ENCODE measurements at places on chromosomes 5 and 9.

- no peak for DNase-seq
Observed at GRCh38 chr9:14273696-14274121, 40.2 kb downstream of the NFIB start.

DNA sequence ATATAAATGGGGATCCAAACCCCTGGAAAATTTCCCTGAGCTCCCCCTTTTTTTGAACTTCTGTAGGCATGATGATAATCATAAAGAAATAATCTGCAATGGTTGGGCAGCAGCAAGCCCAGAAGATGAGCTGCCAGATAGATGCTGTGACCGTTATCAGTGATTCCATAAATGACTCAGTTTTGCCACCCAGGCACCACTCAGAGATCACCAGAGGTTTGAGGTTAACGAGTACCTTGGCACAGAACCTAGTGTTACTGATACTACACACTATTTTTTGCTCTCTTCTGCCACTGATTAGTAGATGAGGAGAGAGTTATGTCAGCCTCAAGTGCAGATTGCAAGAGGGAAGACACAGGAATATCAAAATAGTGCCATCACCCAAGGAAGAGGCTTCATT, 199.3 kb upstream of the PTGER4 start:
- no peak for DNase-seq

- DNase-seq: peak; percentile 67
Observed at GRCh38 chr9:120481846-120482245, 98.1 kb downstream of the CDK5RAP2 start.

GRCh38 chr9:19171271-19171670, 44.0 kb upstream of the PLIN2 start:
- no peak for DNase-seq

DNA sequence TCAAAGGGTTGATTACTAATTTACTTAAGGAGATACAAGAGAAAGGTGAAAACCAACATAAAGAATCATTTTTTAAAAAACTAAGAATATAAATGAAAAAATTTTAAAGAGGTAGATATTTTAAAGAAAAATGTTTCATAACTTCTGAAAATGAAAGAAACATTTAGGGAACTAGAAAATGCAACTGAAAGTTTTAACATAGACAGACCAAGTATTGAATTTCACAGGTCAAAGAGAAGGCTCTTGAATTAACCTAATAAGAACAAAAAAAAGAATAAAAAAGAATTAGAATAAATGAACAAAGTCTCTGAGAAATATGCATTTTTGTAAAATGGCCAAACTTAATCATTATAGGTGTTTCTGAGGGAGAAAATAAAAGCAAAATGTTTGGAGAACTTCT, 16.1 kb upstream of the FAM174A start:
- no peak for DNase-seq

GRCh38 chr5:69493396-69494133, 975 bp downstream of the OCLN start:
- peak; percentile 18 for DNase-seq

- no peak for DNase-seq
Observed at GRCh38 chr5:150254774-150255173, 34.8 kb downstream of the CAMK2A start.

DNA sequence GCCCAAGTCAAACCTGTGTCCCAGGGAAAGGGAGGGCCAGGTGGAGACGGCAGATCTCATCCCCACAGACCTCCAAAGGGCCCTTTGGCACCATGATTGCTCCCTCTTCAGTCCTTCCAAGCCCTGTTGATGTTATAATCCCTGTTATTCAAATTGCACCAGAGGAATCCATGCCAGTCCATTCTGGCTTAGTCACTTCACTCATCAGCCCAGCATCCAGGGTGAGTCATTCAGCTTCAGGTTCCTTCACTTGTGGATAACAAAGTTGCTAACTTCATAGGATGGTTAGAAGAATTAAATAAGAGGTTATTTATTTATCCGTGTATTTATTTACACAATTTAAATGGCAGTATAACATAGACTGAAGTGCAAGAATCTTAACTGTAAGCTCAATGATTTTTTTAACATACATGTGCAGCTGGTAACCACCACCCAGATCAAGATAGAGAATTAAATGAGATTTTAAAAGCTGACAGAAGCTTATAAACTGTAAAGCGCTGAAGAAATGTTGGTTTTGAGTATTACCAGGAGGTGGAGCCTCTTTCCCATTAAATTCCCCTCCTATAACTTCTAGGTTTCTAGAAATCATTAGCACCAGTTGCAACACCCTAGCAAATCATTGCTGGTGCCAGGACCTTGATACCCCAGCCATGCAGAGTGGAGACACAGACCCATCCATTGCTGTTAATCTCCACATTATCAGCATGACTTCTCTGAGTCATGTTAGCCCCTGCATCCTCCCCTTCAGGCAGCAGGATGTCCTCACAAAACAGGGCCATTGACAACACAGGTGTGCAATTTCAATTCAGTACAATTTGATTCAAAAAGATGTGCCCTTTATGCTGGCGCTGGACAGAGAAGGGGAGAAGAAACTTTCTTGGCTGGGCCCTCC, 77.4 kb downstream of the SEC61B start:
- no peak for DNase-seq

- DNase-seq: no peak
Observed at GRCh38 chr5:140295414-140295813, 7.5 kb downstream of the PFDN1 start.

GRCh38 chr5:89534331-89534730, 651.3 kb upstream of the MEF2C start:
- DNase-seq: no peak

- peak; percentile 53 for DNase-seq
Observed at GRCh38 chr5:134905246-134905996, 490 bp downstream of the PCBD2 start.

- peak; percentile 75 for DNase-seq
Observed at GRCh38 chr9:131237931-131238401, 38.3 kb downstream of the FAM78A start.

DNA sequence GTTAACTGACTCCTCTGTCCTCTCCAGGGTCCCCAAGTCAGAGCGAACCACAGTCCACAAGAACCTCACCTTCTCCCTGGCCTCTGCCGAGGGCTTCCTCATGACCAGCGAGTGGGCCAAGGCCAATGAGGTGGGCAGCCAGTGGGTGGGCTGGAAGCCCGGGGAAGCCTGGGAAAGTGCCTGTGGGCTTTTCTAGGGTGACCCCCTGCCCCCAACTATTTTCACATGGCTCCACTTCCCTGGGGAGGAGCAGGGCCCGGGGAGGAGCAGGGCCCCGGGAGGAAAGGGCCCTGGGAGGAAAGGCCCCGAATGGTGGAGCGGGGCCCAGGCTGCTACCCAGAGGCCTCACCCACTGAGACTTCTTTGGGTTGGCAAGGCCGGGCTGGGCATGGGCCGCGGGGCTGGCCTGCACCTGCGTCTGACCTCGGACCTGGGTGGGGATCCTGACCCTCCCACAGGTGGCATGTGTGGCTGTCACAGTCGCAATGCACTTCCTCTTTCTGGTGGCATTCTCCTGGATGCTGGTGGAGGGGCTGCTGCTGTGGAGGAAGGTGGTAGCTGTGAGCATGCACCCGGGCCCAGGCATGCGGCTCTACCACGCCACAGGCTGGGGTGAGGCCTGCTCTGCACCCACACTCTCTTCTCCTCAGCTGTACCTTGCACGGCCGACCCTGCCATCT, 17.9 kb downstream of the ADGRD2 start:
- DNase-seq: no peak

DNA sequence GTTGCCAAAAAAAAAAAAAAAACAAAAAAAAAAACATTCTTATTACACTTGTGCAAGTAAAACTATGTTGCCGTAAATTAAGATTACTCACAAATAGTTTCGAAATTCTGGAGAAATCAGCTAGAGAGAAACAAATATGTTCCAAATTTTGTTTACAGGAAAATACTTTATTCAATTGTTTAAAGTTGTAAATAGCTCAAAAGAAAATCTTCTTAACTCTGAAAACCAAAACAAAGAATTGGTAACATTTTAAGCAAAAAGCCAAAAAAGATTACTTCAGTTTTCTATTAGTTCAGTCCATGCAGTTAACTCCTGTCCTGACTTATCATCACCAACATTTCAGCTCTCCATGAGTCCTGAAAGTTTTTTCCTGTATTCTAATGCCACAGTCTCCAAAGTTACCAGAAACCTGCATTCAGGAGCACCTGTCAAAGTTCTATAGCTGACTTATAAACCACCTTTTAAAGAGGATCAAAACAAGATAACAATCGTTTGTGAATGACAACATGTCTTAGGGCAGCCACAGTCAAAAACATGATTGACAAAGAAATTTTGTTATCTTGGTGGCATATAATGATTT, 194.1 kb downstream of the RANBP17 start:
- no peak for DNase-seq

DNA sequence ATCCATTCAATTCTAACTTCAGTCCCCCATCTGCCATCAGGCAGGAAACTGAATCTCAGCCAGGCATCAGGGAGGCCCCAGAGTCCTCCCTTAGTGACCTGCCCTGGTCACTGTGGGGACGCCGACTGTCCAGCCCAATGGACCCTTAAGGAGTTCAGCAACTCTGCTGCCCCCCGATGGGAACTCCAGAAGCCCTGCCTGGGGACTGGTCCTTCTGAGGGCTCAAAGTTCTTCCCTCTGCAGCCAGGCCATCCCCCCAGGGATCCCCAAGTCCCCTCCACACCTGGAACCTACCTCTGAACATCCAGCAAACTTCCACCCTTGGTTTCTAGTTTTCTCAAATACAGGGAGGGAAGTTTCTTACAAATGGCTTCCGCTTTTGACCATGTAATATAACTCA, 76.8 kb downstream of the UBE2QL1 start:
- no peak for DNase-seq

- DNase-seq: no peak
Observed at GRCh38 chr9:129666575-129666974, 1.1 kb downstream of the PRRX2 start.

DNA sequence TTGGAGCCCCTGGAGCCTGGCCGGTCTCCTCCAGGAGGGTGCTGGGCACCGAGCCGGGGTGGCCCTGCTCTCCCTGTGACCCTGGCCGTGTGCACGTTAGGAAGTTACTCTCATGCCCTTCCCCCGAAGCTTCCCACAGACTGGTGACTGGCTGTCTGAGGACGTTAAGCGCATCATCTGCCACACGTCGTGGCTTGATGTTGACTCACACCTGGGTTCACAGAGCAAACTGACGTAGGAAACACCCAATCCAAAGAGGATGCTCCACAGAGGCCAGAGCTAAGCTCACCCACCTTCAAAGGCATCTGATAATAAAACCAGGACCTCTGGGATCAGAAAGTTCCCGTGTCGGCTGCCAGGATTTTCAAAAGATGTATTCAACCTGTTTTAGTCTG, 152.9 kb upstream of the PHYKPL start:
- peak; percentile 58 for DNase-seq

GRCh38 chr9:72596451-72597180, 75.2 kb downstream of the TMC1 start:
- no peak for DNase-seq

DNA sequence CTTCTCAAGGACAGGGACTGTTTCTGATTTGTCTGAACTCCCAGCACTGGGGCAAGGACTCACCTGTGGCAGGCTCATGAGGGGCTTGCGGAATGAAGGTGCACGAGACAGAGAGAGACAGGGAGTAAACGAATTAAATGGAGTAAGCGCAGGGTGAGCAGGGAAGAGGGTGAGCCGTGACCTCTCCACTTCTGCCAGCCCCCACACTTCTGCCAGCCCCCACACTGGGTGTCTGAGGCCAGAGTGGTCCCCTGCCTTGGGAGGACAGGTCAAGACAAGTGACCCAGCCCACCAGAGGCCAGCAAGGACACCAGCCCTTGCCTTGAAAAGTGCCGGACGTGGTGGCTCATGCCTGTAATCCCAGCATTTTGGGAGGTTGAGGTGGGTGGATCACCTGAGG, 37.2 kb downstream of the DAB2IP start:
- no peak for DNase-seq

GRCh38 chr9:91163444-91163772, 198.3 kb downstream of the AUH start:
- DNase-seq: no peak

DNA sequence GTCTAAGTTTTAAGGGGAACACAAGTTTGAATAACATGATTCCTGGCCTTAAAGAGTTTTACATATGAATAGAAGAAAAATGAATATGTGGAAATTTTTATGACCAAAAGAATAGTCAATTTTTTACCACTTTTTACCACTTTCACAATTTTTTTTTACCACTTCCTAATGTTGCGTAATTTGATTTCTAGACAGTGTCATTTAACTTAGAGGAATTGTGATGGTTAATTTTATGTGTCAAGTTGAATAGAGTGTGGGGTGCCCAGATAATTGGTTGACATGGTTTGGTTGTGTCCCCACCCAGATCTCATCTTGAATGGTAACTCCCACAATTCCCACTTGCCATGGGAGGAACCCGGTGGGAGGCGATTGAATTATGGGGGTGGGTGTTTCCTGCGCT, 416.6 kb downstream of the KIF4B start:
- no peak for DNase-seq

DNA sequence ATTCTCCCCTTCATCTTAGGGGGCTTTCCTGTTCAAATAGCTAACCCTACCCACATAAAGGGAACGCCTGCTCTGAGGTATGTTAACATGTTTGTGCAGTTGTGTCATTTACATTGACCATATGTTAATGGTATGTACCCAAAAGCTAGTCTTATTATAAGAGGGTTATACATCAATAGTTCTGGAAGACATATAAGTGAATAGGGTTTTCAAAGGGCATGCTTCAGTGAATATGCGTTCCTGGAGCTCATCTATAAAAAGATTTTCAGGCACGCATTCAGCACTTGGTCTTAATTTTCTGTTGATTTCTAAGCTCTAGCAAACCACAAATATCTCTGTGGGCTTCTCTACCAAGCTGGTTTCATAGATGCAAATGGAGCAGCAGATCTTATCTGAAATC, 766.1 kb downstream of the IRX1 start:
- DNase-seq: no peak

DNA sequence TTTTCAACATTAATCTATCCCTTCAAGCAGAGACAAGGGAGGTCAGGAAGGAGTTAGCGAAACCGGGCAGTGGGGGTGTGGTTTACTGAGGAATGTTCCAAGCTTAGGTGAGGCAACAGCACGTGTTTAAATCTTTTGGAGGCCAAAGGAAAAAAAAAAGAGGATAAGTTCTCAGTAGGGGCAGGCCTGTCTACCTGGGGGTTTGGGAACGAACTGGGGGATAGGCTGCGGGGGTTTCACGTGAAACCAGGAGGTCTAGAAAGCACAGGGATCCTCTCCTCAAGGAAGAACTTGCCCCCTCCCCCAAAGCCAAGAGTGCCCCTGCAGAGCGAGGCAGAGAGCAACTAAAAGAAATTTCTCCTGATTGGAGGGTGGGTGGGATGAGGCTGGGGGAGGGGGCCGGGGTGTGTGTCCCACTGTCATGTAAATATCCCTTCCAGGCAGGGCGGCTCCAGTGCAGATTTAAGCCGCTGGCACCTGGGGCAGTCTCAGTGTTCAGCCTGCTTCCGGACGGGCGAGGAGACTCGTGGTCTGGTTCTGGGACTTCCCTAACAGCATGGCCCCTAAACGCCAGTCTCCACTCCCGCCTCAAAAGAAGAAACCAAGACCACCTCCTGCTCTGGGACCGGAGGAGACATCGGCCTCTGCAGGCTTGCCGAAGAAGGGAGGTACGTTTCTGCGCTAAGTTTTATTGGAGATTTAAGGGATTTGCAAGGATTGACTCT, 5.5 kb upstream of the SET start:
- DNase-seq: peak; percentile 63

- DNase-seq: no peak
Observed at GRCh38 chr9:119951090-119951489, 581.9 kb upstream of the BRINP1 start.

GRCh38 chr5:126236994-126237393, 186.2 kb upstream of the GRAMD2B start:
- DNase-seq: no peak

GRCh38 chr9:130196643-130197042, 24.4 kb downstream of the NCS1 start:
- DNase-seq: no peak
